Left lung (tissue), 14 donors: ENCODE measurements at places on chromosomes 12 and 14. TPM values are rescaled to one million over a fixed set of nuclear protein-coding genes. Genes with fewer than 3 reads are reported as not detected.

DNA sequence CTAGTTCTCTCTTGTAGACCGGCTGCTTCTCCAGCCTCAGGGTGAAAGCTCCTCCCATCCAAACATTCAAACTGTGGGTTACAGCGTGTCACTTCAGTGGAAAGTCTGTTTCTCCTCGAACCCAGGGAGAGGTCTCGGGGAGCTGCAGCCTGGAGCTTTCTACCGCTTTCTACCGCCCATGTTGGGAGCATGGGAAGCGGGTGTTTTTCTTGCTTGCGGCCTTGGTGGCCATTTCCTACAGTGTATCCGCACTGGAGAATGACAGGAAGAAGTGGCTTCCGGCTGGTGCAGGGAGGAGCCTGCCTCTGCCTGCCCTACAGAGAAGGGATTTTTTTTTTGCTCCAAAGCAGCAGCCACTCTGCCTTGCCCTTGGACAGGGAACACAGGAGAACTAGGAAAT lies 21.2 kb downstream of the ZFP36L1 start:
- peaks cover 27% of the 10 kb centered on the region for H3K4me1 ChIP-seq
- H3K27me3 ChIP-seq, result peaks cover under 1% of the 10 kb centered on the region
- H3K4me3 ChIP-seq, result no peak overlapping the region
- H3K36me3 ChIP-seq, result no peaks in the 10 kb centered on the region
- peak overlapping the region; percentile 54 for H3K27ac ChIP-seq
- no peak for DNase-seq

- no peaks in the 10 kb centered on the region for H3K4me1 ChIP-seq
These were observed 26.3 kb downstream of the LRTM2 start for GRCh38 chr12:1846421-1847405.

DNA sequence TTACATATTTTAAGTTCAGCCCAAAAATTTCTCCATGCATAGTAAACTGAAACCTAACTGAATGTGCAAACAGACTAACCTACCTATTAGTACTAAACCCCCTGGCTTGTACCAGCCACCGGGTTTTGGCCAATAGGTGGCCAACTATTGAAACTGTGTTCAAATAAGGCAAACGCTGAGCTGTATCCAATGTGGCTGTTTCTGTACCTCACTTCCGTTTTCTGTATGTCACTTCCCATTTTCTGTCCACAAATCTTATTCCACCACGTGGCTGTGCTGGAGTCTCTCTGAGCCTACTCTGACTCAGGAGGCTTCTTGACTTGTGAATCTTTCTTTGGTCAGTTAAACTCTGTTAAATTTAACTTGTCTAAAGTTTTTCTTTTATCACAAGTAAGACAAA lies 6.0 kb upstream of the FBXO34 start:
- no peak for DNase-seq
- H3K4me1 ChIP-seq, result no peaks in the 10 kb centered on the region
- no peak overlapping the region for H3K4me3 ChIP-seq
- no peak overlapping the region for H3K27ac ChIP-seq
- no peaks in the 10 kb centered on the region for H3K36me3 ChIP-seq

- no peak overlapping the region for H3K27ac ChIP-seq
- DNase-seq, result no peak
- H3K27me3 ChIP-seq, result no peaks in the 10 kb centered on the region
These were observed 89.5 kb downstream of the AEBP2 start for GRCh38 chr12:19528750-19529149.

DNA sequence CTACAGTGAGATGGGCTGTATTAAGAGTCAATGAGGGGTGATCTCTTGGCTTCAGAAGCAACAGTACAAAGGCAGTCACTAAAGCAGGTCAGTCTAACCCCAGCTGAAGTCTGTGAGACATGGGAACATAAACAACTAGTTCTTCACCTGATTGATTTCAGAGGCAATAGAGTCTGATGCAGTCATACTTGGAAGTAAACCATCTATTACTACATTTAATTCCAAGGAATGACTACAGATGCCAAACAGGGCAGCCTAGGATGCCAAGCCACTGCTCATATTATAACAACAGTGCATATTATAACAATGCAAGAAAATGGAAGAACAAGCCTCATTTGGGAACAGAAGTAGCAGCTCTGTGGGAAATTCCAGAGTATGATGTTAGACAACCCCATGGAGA lies 35.8 kb downstream of the GRIN2B start:
- H3K27me3 ChIP-seq, result no peaks in the 10 kb centered on the region
- no peak overlapping the region for H3K4me3 ChIP-seq
- DNase-seq, result no peak

GRCh38 chr12:52243259-52243855 lies 10.3 kb downstream of the KRT7 start:
- H3K27ac ChIP-seq, result no peak overlapping the region
- peaks cover 4% of the 10 kb centered on the region for H3K36me3 ChIP-seq
- H3K27me3 ChIP-seq, result peaks cover 7% of the 10 kb centered on the region
- H3K4me1 ChIP-seq, result peaks cover 31% of the 10 kb centered on the region
- H3K4me3 ChIP-seq, result no peak overlapping the region
- DNase-seq, result no peak

The MMAB gene
- total RNA-seq, result 76.1 TPM

The SOAT2 gene
- total RNA-seq, result not detected

The KCNH3 gene
- 0.15 TPM for total RNA-seq
